ENCODE measurements at places on chromosomes 11 and 22.

- DNase-seq = no peak
Observed at GRCh38 chr11:69931994-69932910, 113.0 kb upstream of the FGF3 start.

GRCh38 chr22:49522582-49523373, 304.9 kb downstream of the BRD1 start:
- no peak for DNase-seq

DNA sequence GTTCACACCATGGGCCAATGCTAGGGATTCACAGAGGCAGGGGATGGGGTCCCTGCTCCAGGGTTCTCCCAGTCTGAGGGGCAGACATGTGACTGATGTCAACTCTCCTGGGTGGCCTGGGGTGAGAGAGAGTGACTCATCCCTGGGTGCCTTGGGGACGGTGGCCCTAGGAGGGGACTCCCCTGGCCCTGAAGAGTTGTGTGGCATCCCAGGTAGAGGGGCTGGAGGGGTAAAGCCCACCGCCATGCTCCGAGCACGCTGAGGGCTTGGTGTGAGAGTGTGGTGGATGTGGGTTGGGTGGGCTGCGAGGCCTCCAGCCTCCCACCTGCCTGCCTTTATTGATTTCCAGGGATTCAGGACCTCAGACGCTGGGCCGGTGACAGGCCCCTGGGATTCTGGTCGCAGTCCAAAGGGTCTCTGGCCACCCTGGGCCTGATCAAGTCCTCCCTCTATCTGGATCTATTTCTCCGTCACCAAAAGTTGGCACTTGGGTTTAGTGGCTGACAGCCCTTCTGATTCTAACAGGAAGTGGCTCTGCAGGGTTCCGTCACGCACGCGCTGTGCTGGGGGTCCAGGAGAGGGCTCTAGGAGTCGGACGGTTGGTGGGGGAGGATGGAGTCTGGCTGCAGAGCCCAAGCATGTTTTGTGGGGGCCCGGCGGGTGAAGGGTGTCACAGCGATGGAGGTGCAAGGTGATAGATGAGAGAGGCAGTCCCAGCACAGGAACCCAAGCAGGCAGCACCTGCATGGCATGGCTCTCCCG, 27.3 kb upstream of the WNT7B start:
- DNase-seq = no peak

GRCh38 chr22:20392983-20393704, 807 bp upstream of the ZNF74 start:
- DNase-seq = no peak

GRCh38 chr22:26958378-26958777, 301.0 kb downstream of the MIAT start:
- no peak for DNase-seq

- DNase-seq = peak; percentile 36
Observed at GRCh38 chr11:78310500-78310909, 107.1 kb downstream of the GAB2 start.

DNA sequence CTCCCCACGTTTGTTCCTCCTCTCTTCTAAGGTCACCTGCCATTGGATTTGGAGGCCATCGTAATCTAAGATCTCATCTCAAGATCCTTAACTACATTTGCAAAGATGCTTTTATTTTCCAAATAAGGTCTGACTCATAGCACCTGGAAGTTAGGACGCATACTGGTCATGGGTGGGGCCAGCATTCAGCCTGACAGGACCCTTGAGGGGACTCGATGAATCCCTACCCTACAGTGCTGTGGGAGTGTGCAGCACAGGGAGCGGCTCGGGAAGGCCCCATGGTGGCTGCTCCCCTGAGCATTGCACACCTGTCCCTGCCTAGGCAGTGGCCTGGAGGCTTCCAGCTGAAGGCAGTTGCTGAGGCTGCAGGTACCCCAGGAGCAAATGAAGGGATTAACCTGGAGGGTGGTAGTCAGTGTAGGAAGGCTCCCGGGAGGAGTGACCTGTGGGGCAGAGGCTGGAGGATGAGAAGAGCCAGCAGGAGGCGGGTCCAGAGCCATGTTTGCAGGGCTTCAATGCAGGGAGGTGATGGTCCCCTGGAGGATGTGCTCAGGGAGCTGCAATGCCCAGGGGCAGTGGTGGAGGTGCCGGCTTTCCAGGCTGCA, 362.2 kb downstream of the CTTN start:
- no peak for DNase-seq

- no peak for DNase-seq
Observed at GRCh38 chr22:41951898-41952474, at the start of gene SMIM45. TSS of gene SMIM45 (plus strand) at chr22:41952150.

GRCh38 chr11:15563054-15563453, 448.3 kb downstream of the INSC start:
- no peak for DNase-seq

DNA sequence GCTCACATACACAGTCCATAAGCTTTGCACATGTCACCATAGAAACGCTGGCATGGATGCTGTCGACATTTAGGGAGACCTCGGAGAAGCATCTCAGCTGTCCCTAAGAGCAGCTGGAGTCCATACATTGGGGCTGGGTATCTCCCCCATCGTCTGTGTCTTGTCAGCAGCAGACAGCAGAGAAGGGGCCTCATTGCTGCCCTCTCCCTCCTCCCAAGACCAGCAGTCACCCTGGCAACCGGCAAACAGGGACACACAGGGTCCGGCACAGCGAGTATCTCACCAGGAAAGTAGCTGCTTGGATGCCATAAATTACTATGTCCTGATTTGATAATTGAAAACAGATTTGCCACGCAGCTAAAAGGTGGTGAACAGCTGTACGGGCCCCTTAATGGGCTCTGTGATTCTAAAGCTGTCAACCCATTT, 84.4 kb downstream of the CD44 start:
- DNase-seq = no peak

- DNase-seq = peak; percentile 77
Observed at GRCh38 chr11:62402226-62402959, 16.4 kb upstream of the SCGB1A1 start.

DNA sequence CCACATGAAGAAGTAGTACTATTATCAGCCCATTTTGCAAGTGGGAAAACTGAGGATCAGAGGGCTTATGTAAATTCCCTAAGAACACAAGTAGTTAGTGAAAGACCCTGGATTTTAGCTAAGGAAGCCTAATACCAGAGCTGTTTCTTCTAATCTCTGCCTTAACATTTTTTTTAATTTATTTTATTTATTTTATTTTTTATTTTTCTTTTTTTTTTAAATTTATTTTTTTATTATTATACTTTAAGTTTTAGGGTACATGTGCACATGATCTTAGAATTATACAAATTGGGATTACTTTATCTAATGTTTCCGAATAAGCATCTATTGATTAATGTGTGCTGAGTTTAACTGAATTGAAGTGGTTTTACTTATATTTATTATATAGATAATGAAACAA, 1015.3 kb downstream of the LRRC4C start:
- no peak for DNase-seq

- no peak for DNase-seq
Observed at GRCh38 chr11:87463486-87464102, 425.9 kb downstream of the TMEM135 start.

GRCh38 chr22:47012589-47013370, 250.3 kb downstream of the TBC1D22A start:
- no peak for DNase-seq

DNA sequence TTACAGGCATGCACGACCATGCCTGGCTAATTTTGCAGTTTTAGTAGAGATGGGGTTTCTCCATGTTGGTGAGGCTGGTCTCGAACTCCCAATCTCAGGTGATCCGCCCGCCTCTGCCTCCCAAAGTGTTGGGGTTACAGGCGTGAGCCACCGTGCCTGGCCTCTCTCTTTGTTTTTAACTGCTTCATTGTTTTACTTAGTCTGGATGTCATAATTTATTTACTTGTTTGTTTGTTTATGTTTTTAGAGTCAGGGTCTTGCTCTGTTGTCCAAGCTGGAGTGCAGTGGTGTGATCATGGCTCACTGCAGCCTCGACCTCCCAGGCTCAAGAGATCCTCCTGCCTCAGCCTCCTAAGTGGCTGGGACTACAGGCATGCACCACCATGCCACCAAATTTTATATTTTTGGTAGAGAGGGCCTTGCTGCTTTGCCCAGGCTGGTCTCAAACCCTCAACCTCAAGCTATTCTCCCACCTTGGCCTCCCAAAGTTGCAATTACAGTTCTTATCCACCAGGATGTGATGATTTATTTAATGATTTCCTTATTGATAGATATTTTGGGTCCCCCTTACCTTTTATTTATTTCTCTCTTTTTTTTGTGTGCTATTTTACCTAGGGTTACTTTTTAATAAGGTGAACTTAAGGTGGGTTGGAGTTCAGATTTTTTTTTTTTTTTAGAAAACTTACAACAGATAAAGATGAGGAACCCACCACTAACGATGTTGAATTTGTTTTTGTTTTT, 52.6 kb upstream of the ADA2 start:
- no peak for DNase-seq

- DNase-seq = no peak
Observed at GRCh38 chr11:7645206-7645605, 28.1 kb downstream of the CYB5R2 start.

DNA sequence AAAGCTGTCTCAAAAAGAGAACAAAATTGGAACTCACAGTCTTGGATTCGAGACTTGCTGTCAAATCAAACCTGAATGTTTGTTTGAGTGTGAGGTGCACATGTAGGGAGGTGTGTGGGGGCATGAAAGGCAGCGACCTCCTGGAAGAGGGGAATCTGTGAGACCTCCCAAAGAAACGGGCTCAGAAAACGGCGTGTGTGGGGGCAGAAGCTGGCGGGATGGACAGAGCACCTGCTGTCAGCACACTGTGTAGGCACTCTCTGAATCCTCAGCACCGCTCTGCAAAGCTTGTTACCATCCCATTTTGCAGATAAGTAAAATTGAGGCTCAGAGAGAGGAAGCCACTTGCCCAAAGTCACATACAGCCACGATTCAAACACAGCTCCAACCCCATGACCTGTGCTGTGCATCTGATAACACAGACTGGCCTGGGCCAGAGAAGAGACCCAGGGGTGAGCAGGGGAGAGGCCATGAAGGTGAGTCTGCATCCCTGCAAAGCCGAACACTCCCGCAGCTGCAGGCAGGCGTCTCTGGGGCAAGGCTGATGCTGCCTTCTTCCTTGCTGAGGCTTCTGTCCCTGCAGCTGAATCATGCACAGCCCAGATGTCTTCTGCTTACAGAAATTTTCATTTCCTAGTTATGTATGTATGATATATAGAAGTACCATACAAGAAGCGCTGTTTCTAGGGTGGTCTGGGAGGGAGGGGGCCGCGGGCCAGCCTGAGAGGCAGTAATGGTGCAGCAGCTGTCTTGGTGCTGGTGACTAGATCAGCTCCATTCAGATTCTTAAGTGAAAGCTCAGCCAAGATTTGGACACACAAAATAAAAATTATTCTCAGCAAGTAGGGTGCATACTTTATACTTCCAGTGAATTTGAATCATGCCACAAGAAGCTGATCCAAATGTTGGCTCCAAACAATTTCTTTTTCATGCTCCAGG, 67.3 kb upstream of the SHISAL1 start:
- no peak for DNase-seq

Data from T-helper 2 cell (primary cell).